ENCODE measurements at places on chromosomes 7 and 10.

- DNase-seq: no peak
Measured at GRCh38 chr10:3926675-3927525, 141.9 kb upstream of the KLF6 start.

DNA sequence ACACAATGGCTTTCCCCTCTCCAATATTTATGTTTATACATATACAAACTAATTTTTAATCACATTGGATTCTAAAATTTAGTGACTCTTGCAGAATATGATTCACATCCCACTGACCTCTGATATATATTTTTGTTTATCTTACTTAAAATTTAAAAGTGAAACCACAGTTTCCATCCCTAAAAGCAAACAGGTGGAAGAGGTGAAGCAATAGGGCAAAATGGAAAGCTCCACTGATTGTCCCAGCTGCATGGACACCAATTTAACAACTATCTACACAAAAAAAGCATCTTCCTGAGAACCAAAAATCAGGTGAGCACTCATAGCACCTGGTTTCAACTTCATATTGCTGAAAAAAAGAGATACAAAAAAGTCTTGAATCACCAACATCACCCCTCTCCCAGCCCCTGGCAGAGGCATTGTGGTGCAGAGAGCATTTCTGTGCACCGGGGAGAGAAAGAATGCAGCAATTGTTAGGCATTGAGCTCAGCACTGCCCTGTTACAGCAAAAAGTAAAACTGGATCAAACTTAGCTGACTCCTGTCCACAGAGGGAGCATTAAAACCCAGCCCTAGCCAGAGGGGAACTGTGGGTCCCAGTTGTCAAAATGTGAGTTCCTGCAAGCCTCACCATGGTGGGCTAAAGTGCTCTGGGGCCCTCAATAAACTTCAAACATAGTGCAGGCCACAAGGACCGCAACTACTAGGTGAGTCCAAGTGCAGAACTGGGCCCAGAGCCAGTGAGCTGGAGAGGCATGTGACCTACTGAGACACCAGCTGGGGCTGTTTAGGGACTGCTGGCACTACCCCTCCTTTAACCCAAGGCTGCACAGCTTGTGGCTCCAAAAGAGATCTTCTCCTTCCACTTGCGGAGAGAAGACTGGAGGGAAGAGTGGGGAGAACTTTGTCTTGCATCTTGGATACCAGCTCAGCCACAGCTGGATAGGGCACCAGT, 92.1 kb downstream of the SIRT1 start:
- DNase-seq: peak; percentile 18

DNA sequence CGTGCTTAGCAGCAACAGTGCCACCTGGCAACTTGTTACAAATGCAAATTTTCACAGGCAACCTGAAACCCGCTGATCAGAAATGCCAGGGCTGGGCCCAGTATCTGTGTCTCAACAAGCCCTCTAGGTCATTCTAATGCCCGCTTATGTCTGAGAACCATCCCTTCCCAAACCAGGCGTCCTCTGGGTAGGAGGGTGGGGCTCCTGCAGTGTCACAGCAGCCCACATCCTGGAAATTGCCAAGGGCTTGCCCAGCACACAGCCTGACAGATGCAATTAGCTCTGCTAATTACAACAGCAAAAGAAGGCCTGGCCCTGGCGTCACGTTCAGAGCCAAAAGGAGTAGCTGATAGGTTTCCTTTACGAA, 15.9 kb downstream of the ITPRIP start:
- no peak for DNase-seq

DNA sequence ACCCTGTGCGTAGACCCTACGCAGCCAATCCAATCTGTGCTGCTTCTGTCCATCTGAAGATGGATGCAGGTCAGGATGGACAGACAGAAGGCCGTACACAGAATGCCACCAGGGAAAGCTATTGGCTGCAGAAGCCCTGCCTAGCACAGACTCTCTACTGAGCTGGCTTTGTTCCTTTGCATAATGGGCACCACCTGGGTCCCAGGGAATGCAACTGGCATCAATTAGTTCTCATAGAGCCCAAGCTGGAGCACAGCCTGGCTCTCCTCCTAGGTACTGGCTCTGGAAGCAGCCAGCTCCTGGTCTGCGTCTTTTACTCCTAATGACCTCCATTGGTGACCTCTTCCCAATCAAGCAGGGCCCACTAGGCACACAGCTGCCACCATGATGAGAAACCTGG, 26.8 kb upstream of the CACUL1 start:
- no peak for DNase-seq

- no peak for DNase-seq
Measured at GRCh38 chr7:99387912-99388311, 13.4 kb downstream of the ARPC1B start.

GRCh38 chr10:47287365-47287802, 12.6 kb upstream of the GDF10 start:
- peak; percentile 19 for DNase-seq

DNA sequence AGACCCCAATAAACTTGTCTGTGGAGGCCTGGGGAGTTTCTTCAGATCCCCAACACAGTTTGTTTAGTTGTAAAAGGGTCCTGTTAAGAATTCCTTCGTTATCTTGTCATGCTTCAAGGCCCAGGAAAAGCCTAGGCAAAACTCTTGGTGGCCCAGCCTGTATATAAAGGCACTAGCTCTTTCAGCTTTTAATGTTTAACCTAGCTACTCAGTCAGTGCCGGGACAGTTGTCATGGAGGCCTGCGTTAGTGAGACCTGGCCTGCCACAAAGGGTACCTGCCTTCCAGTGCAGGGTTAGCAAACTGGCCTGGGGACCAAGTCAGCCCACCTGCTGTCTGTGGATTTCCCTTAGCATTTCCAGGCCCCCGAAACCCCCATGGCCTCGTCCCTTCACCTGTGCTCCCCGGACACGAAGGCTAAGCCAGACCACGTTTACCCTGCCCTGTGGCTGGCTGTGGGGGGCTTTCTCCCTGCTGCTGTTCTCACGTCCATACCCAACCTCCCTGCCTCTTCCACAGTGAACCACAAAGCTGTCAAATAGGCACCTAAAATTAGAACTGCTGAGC, 96.9 kb upstream of the PPP2R2D start:
- DNase-seq: no peak

GRCh38 chr10:17880601-17881000, 71.1 kb upstream of the SLC39A12 start:
- no peak for DNase-seq

All from ELF-1 (cell line).